ENCODE measurements at places on chromosomes 2 and 18.

DNA sequence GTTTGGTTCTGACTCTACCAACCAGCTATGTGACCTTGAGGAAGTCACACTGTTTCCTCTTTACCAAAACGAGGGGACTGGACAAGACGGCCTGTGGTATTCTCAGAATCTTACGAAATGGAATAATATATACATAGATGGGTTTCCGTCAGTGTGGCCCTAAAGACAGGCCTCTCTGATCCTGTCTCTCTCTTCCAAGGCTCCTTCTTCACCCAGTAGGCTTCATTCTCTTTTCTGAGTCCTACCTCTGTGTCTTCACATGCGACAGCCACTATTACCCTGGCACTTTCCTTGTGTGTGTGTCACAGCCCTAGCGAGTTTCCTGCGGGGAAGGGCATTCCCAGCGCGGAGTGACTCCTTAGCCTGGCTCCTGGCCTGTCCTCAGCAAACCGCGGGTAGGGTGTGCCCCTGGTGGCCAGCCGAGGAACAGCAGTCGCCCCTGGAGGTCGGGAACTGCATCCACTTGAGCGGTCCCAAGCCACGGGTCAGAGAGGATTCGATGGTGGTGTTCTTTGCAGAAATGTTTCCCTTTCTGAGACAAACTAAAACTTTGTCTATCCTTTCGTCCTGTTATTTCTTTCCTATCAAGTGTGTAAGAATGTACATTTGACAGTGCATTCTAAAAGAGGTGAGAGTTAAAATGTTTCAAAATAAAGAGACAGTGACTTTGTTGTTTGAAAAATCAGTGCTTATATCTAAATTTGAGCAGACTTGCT, 63.3 kb downstream of the RAB31 start:
- peak; percentile 6 for DNase-seq

GRCh38 chr2:238087211-238087610, 12.9 kb upstream of the ESPNL start:
- DNase-seq: no peak

GRCh38 chr2:198033626-198034025, 229.2 kb downstream of the PLCL1 start:
- DNase-seq: no peak

GRCh38 chr2:117935456-117935855, 78.4 kb downstream of the CCDC93 start:
- no peak for DNase-seq

DNA sequence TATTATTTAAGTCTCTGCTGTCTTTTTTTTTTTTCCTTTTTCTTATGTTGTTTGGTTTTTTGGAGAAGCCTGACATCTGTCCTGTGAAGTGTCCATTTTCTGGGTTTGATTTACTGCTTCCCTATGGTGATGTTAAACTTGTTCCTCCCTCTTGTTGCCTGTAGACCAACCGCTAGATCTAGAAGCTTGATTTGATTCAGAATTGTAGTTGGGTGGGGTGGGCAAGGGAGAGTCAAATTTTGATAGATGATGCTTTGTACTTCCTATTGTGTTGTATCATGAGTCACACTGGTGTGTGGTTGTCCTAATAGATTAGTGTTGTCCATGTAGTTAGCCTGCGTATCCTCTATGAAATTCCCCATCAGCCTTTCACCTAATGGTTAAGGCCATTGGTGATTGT, 35.4 kb downstream of the CAB39 start:
- no peak for DNase-seq
